ENCODE measurements at places on chromosomes 5 and 9.
A peak's percentile ranks its signal among the peaks of the same experiment; 100 is the strongest.

- DNase-seq, result no peak
These were observed 112.3 kb downstream of the DPYSL3 start for GRCh38 chr5:147397616-147398015.

DNA sequence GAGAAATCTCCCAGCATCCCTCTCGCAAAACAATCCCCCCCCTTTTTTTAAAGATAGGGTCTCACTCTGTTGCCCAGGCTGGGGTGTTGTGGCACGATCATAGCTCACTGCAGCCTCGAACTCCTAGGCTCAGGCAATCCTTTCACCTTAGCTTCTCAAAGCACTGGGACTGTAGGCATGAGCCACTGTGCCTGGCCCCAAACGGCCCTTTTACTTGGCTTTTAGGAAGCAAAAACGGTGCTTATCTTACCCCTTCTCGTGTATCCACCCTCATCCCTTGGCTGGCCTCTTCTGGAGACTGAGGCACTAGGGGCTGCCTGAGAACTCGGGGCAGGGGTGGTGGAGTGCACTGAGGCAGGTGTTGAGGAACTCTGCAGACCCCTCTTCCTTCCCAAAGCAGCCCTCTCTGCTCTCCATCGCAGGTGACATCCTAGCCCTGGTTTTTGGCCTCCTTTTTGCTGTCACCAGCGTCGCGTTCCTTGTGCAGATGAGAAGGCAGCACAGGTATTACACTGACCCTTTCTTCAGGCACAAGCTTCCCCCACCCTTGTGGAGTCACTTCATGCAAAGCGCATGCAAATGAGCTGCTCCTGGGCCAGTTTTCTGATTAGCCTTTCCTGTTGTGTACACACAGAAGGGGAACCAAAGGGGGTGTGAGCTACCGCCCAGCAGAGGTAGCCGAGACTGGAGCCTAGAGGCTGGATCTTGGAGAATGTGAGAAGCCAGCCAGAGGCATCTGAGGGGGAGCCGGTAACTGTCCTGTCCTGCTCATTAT is 6.8 kb downstream of the CA9 start:
- no peak for DNase-seq

GRCh38 chr5:9707732-9708462 is 77.7 kb upstream of the TAS2R1 start:
- DNase-seq, result no peak

DNA sequence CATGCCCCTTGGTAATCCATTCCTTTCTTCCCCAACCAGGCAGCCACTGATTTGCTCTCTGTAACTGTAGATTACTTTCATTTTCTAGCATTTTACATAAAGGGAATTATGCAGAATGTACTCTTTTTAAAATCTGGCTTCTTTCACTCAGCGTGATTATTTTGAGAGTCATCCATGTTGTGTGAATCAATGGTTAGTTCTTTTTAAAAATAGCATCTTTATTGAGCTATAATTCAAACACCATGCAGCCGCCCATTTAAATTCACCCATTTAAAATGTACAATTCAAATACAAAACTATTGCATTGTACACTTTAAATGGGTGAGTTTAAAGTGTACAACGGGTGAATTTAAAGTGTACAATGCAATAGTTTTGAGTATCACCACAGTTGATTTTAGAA is 2.3 kb upstream of the OR13J1 start:
- DNase-seq, result no peak

DNA sequence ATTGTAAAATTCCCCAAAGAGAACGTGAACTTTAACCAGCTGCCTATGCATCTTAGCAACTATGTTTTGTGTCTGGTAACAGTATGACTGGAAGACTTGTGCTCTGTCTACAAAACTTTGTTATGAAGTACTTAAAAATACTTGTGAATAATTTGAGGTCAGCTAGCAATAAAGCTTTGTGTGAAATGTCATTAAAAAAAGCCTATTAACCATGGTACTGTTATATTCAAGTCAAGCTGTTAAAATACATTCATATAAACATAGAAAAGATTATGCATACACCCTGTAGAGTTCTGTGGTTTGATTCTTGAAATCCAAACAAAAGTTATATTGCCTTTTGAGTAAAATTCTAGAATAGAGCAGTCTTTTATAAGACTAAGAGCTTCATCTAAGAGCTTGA is 60.1 kb downstream of the VCAN start:
- DNase-seq, result no peak

DNA sequence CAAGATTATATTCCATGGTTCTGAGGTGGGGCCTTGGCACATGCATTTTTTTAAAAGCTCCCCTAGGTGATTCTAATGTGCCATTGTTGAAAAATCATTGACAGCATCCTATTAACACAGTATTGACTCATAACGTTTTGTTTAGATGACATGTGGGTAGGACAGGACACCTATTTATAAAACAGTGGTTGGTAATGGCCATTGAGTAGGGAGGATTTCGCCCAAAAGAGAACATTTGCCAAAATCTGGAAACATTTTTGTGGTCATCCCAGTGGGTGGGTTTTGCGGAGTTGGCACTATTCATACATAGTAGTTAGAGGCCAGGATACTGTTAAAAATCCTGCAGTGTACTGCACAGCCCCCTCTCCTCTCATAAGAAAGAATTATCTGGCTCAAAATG is 6.4 kb upstream of the CHD1 start:
- DNase-seq, result no peak

- DNase-seq, result no peak
These were observed 568.7 kb upstream of the KLF4 start for GRCh38 chr9:108058135-108058814.

- DNase-seq, result no peak
These were observed 220.5 kb downstream of the SLC12A2 start for GRCh38 chr5:128304088-128304487.

DNA sequence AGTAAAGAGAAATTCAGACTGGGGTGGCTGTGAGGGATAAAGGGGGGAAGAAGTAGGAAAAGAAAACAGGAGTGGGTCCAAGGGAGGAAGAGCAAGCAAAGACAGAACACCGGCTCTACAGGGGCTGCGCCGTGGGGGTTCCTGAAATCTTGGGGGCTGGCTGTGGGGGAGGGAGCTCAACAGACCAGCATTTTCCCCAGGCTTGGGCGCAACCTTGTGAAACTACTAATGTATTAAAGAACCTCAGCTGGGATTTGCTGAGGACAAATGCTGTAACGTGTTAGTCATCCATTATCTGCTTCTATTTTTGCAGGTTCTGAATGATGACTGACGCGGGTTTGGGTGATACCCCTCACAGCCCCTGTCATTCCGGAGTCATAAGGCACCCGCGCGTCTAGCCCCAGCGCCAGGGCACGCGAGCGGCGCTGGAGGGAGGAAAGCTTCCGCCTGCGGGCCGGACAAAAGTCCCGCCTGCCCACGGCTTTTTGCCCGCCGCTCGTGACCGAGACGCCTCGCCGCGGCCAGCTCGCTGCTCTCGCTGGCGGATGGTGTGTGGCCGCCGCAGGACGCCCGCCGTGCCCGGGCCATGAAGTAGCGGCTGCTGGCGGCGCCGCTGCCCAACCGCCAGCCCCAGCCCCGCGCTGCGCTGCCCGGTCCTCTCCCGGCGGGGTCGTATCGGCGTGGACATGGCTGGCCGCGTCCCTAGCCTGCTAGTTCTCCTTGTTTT is 110.6 kb downstream of the PAM start:
- DNase-seq, result peak; percentile 35

GRCh38 chr5:142713121-142713706 is 27.3 kb upstream of the FGF1 start:
- peak; percentile 89 for DNase-seq

DNA sequence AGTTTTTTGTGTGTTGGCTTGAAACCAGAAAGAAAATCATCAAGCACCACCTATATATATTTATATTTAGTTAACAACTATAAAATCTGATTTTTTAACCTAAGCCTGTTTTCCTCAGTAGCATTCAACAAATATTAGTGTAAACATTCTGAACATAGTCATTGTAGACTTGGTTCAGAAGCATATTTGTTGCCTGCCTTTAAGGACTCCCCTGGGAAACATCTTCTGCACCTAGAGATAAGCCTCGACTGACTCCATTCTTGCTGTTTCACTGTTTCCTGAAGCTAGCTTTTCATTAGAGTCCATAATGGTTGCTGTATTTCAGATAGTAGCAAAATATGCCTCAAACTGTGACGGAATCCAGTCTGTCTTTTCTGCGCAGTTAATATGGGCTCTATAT is 123.5 kb downstream of the TRIO start:
- DNase-seq, result no peak

DNA sequence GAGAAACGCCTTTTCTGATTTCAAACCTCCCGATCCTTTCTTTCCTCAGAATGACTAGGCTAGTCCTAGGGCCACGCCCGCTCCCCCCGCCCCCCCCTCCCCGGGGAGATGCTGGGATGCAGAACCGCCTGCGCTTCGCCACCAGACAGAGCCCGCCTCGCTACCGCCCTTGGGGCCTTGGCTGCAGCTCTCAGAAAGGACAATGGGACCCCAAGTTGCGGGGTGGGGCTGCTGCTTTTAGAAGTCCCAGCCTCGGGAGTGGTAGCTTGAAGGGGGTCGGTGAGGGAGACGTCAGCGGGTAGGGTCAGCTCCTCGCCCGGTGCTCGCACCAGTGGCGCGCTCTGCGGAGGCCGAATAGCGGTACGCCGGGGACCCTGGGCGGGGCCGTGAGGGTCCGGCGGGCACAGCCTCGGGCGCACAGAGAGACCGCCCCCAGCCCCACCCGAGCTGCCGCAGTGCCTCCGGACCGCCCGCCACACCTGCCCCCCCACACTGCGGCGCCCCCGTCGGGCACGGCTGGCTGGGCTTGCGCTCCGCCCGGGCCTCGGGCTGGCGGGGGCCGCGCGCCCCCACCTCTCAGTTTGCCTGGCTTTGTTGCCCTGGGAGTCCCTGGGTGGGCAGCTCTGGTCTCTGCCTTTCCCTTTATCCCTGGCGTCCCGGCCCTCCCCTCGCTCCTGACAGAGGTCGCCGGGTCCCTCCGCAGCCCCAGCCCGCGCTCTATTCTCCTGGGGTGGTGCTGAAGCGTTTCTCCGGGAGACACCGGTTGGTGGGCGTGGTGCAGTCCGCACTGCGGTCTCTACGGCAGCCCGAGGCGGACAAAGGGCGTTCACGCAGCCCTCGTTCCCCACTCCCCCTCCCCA is 1.2 kb downstream of the MAP1B start:
- DNase-seq, result no peak

- DNase-seq, result no peak
These were observed 342.8 kb downstream of the EBF1 start for GRCh38 chr5:158756871-158757270.

DNA sequence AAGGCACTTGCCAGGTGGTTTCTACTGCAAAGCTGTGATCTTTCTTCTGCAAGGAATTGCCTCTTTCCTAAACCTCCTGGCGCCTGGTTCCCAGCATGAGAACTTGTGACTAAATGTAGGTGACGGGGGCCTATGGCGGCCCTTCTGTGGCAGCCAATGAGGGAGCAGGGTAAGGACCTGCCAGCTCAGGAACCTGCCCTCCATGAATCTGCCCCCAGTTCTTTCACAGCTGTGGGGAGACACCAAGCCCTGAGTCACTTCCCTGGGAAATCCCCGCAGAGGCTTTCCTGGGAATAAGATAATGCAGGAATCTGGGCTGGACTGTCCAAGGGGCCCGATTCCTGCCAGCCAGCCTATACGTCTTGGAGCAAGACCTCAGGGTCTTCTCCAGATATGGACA is 56.7 kb upstream of the CTNNA1 start:
- no peak for DNase-seq

GRCh38 chr5:54719384-54720283 is 202.1 kb downstream of the SNX18 start:
- no peak for DNase-seq

GRCh38 chr5:78765116-78765515 is 116.5 kb upstream of the LHFPL2 start:
- DNase-seq, result no peak

- no peak for DNase-seq
These were observed 8.4 kb downstream of the GNAQ start for GRCh38 chr9:78023003-78023741.

- no peak for DNase-seq
These were observed 671.9 kb downstream of the NR2F1-AS1 start for GRCh38 chr5:92908952-92909601.

- DNase-seq, result no peak
These were observed 132.1 kb downstream of the AP3B1 start for GRCh38 chr5:78162253-78162862.

- no peak for DNase-seq
These were observed 18.5 kb downstream of the P4HA2 start for GRCh38 chr5:132209131-132209530.

DNA sequence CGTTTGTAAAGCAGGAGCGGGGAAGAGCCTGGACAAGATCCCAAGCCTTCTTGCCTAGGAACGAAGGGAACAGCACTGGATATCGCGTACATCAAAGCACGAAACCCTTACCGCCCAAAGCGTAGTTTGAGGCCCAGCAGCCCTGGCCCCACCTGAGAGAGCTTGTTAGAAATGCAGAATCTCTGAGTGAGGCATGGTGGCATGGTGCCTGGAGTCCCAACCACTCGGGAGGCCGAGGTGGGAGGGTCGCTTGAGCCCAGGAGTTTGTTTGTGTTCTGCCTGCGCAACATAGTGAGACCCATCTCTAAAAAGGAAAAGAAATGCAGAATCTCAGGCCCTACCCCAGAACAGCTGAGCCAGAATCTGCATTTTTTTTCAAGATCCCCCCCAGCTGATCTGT is 90.6 kb downstream of the AMBP start:
- no peak for DNase-seq
